ENCODE measurements at places on chromosomes 1 and 21.

- DNase-seq = no peak
Measured at GRCh38 chr1:98102345-98103030, 181.7 kb upstream of the DPYD start.

GRCh38 chr1:95957748-95958147 is 723.7 kb downstream of the RWDD3 start:
- no peak for DNase-seq

GRCh38 chr21:37338671-37339551 is 27.7 kb upstream of the DYRK1A start:
- no peak for DNase-seq

GRCh38 chr1:153363641-153364040 is 6.0 kb downstream of the S100A9 start:
- DNase-seq = no peak

DNA sequence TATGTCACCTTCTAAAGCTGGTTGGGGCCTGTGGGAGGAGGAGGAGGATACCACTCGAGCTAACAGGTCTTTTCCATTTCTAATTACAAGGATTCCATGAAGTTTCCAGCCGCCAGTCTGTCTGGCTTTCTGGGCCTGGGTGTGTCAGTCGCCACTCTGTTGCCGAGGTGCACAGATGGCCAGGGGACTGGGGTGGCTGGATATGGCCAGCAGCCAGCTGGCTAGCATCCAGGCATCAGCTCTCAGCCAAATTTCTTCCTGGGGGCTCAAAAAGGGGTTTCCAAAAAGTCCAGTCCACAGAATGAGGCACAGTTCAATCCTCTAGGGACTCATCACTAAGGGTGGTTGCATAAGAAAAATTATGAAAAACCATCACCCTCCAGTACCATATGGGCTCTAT is 32.4 kb downstream of the ITPKB start:
- no peak for DNase-seq

- DNase-seq = no peak
Measured at GRCh38 chr1:230332575-230333066, 93.5 kb downstream of the PGBD5 start.

- no peak for DNase-seq
Measured at GRCh38 chr1:64828829-64829228, 84.0 kb downstream of the RAVER2 start.

DNA sequence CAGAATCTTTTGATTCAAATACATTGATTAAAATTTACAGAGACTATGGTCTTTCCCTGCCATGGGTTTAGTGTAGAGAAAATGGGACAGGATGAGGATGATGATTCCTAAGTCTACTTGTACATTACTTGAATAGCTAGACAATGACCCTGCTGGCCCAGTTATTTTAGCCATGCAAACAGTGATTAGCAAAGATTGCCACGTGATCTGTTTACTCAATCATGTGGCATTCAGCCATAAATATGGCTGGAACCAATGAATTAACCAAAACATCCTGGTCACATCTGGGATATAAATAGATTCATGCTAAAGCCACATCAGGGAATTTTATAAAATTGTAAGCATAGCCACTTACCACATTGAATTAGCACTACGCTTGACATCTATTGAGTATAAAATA is 167.3 kb downstream of the PBX1 start:
- DNase-seq = no peak

- peak; percentile 86 for DNase-seq
Measured at GRCh38 chr1:151047591-151047924, at the start of gene C1orf56. TSS of gene C1orf56 (plus strand) at chr1:151047751. CDS start at chr1:151047848, 97 bp downstream.

DNA sequence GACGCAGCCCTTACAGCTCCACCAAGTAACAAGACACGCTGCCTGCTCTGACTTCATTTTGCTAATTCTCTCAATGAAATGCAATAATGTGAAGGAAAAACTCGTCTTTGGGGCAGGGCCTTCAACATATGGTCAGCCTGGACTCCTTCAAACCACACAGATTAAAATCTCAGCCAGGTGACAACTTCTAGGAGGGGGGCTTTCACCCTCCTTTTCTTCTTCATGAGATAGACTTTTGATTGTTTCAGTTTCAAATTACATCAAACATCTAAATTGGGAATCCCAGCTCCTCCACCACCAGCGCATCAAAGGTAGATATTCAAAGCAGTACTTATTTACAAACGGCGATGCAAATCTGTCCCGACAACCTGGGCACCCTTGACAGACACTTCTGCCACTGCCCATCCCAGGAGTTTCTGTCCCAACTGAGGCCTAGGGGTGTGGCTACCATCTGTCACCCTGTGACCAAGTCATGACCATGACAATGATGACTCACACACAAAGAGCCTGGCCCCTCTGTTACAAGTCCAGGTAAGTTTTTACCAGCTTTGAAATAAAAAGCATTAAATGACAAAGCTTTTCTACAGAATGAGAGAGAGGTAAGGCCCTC is 29.7 kb downstream of the SSBP3 start:
- DNase-seq = no peak

GRCh38 chr1:245477941-245478340 is 323.2 kb downstream of the KIF26B start:
- DNase-seq = no peak

DNA sequence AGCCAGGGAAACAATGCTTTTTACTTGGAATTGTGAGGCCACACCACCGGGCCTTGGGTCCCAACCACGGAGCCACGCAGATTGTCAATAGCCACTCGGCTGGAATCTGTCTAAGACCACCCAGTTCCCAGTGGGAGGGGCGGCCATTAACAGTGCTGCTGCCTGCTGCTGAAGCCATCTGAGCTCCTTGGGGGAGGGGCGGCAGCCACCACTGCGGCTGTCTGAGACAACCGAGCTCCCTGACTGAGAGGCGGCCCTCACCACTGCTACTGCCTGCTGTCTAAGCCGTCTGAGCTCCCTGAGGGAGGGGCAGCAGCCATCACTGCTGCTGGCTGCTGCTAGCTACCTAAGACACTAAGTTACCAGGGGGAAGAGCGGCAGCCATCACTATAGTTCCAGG is 64.3 kb downstream of the DMRTA2 start:
- DNase-seq = peak; percentile 19

DNA sequence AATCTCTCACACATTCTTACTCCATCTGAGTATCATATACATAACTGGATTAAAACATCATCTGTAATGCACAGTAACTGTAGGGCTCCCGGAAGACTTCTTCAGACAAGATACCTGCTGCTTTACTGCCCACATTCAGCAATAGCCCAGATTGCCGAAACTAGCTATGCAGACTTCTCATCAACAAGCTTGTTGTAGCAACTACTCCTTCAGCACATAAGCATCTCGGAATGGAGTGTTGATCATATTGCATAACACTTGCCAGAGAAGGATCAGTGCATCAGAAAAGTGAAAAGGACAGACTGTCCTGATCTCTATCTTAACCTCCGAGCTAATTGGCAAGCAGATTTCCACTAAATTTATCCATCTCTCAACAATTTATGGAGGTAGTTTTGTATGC is 354.6 kb upstream of the C1orf87 start:
- DNase-seq = no peak

DNA sequence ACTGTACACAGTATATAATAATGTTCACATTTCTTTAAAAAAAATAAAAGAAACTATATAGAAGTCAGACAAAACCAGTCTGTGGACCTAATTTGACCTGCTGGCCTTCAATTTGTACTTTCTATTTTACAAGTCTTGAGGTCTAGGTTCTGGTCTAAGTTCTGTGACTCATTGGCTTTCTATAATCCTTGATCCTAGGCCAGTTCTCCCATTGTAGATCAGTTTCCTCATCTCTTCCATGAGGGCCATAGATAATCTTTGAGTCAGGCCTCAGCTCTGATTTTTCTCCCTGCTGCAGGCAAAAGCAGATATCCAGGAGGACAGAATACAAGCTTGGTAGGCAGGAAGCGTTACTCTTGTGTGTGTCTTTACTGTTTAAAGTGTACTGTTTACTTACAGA is 603.7 kb upstream of the CAMK1G start:
- no peak for DNase-seq

GRCh38 chr1:210323957-210324356 is 4.7 kb upstream of the HHAT start:
- no peak for DNase-seq

GRCh38 chr1:163770265-163770664 is 448.5 kb downstream of the NUF2 start:
- no peak for DNase-seq

GRCh38 chr1:155981266-155982088 is 3.1 kb upstream of the ARHGEF2 start:
- no peak for DNase-seq
